ENCODE measurements at places on chromosomes 2 and 18.

GRCh38 chr2:32741575-32741974 lies 113.7 kb downstream of the TTC27 start:
- DNase-seq: no peak

GRCh38 chr2:217105733-217106649 lies 246.1 kb upstream of the TNP1 start:
- no peak for DNase-seq

DNA sequence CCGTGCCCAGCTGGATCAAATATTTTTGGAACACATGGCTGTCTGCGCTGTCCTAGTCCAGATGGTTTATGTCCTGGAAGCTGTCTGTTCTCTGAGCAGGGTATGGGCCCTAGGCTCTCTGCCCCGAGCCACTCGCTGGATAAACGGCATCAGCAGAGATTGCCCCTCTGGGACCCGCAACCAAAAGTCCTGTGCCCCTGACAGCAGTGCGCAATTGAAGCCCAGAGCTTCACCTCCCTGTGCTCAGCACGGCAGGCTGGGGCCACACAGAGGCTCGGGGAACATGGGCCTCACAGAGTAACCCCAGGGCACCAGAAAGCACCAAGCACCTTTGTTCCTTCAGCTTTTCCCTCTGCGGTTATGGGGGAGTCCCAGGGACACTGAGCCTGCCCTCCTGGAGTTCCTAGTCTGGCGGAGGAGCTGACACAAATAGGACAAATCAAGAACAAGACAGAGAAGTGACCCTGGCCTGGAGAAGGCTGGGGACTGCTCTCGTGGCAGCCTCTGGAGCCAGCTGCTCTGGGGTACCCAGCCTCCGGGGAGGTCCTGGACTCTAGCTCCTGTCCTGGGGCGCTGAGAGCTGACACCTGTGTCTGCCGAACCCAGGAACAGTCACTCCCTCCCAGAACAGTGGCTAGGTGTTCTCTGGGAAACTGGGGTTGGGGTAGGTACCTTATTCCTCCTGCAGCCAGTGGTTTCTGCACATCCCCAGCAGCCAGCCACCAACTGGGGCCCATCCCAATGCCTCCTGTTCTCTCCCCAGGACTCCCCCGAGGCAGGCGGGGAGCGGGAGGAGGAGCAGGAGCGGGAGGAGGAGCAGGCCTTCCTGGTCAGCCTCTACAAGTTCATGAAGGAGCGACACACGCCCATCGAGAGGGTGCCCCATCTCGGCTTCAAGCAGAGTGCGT lies 12.3 kb downstream of the ARID5A start:
- DNase-seq: no peak

- no peak for DNase-seq
These were observed 49.1 kb upstream of the ZNF638 start for GRCh38 chr2:71282493-71282892.

DNA sequence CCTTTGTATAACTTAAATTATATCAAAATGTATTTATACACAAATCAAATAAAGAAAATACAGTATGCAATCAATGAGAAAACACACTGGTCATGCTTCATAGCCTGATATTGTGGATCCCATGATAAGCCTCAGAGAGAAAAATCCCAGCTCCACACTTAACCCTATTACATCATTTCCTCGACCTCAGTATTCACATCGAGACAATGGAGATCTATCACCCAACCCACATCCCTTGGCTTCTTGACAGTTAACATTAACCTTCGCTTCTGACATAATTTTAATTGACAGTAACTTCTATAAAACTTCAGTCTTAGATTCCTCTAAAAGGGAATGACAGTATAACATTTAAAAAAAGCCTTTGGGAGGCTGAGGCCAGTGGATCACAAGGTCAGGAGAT lies 11.6 kb downstream of the TMX3 start:
- no peak for DNase-seq

GRCh38 chr2:45131587-45131986 lies 122.3 kb upstream of the SIX2 start:
- no peak for DNase-seq

- no peak for DNase-seq
These were observed 92.7 kb downstream of the FAM124B start for GRCh38 chr2:224309176-224309575.

DNA sequence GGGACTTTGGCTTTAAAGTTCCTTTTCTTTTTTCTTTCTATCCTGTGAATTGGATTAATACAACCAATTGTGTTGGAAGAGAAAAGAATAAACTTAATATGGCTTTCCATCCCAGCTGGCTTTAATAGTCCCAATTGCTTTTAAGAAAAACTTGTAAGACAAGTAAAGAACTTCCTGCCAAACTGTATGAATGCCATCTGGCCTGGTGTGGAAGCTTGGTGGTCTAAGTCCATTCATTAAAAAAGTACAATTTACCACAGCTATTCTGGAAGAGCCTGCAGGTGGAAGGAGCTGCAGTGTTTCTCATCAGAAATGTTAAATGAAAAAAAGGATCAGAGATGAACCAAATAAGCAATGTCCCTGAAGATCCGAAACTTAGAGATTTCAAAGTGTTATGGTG lies 103.9 kb downstream of the KLHL14 start:
- DNase-seq: no peak

GRCh38 chr18:35185771-35186170 lies 55.1 kb upstream of the ZNF397 start:
- DNase-seq: no peak

GRCh38 chr2:133680343-133681049 lies 112.2 kb upstream of the NCKAP5 start:
- no peak for DNase-seq

GRCh38 chr2:33288011-33288410 lies 188.4 kb upstream of the RASGRP3 start:
- DNase-seq: no peak

DNA sequence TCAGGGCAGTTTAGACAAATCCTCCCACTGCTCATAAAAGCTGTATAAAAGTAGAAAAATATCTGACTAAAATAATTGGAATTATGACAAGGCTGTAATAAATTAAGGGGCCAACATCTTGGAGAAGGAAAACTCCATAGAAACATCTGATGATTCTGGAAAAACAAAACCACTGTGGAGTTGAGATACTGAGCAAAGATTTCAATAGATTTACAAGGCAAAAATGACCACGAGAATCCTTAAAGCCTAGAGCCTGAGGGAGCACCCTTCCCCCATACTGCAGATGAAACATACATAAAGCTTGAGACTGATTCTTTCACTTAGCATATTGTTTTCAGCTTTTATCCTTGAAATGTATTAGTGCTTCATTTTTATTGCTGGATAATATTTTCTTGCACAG lies 286.4 kb upstream of the MMADHC start:
- no peak for DNase-seq

- no peak for DNase-seq
These were observed 403 bp downstream of the PNO1 start for GRCh38 chr2:68158134-68158447.

DNA sequence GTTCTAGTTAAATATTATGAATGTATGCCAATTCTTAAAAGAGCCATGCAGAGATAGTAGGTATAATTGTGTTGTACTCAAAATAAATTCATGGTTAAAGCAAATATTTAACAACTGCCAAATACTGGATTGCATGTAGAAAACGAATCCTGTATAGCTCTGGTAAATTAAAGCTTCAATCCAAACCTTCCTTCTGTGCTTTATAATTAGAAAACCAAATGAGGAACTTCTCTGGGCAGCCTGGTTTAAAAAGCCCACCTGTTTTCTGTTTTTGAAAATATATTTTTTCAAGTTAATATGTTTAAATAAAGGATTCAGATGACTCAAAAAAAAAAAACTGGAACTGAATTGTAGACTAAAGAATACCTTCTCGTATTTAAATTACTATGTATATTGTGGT lies 48.3 kb upstream of the ITGA4 start:
- DNase-seq: no peak

- DNase-seq: no peak
These were observed 11.3 kb downstream of the SPR start for GRCh38 chr2:72898585-72898906.

GRCh38 chr18:59551902-59552635 lies 145.2 kb downstream of the CCBE1 start:
- DNase-seq: no peak

DNA sequence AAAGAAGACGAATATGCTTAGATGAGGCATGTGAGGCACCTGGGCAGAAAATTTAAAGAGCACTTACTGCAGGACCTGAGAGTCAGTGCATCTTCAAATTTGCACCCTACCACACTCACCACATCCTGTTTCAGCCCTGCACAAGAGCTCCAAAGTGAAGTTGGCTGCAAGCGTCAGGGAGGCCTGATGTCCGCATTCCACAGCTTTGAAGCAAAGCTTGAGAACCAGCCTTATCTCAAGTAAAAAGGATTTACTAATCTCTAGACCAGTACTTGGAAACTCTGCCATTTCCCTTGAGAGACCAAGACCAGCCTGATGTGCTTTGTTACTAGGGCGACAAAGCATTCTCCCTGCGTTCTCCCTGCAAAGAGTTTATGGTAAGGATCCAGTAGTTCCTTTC lies 3.4 kb upstream of the ASNSD1 start:
- no peak for DNase-seq

DNA sequence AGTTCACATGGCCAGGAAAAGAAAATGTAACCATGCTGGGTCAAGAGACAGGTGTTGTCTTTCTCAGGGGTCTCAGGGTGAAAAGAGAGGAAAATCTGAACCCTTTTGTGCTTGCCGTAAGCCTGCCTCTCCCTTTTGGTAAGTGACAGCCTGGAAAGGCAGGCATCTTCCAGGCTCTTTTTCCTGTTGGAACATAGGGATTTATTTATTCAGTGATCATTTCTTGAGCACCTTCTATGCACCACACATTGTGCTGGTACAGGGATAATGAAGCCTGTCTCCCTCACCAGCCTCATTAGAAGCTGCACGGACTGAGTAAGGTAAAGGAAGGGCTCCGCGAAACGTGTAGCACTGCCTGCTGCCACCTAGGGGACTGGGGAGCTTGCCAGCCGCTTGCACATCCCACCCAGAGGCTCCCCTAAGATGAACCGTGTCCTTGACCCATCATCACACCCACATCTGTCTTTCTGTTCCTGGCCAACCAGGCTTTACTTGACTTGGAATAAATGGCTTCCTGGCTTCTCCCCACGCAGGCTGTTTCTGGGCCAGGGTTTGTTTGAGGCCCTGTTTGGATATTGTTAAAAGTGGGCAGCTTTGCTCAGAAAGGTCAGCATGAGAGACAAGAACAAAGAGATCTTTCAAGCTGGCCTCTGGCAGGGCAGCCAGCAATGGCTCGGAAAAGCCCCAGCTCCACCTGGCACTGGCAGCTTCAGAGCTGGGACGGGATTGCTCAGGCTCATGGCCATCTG lies 73.3 kb upstream of the MCFD2 start:
- DNase-seq: no peak

GRCh38 chr2:17328161-17328560 lies 190.1 kb downstream of the RAD51AP2 start:
- DNase-seq: no peak

DNA sequence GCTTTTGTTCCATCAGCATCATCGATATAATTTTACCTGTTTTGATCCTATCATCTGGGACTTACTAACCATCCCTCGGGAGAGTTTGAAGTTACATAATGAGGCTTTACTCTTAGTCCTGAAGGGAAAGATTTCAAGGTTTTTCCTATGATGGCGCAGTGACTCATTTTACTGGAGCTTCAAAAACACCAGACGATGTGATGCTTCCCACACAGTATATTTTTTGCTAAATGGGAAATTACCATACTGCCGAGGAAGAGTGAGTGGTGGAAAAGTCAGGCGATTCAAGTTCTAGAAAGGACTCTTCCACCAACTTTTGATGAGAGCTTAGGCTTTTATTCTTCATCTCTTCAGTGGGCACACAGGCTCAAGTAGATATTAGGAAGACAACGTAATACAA lies 44.6 kb upstream of the GCG start:
- no peak for DNase-seq

- DNase-seq: no peak
These were observed 16.9 kb downstream of the RAB31 start for GRCh38 chr18:9724797-9725585.

- DNase-seq: no peak
These were observed 1.7 kb downstream of the MBOAT2 start for GRCh38 chr2:9001778-9002177.

- DNase-seq: no peak
These were observed 108.5 kb upstream of the COL3A1 start for GRCh38 chr2:188865681-188866080.

DNA sequence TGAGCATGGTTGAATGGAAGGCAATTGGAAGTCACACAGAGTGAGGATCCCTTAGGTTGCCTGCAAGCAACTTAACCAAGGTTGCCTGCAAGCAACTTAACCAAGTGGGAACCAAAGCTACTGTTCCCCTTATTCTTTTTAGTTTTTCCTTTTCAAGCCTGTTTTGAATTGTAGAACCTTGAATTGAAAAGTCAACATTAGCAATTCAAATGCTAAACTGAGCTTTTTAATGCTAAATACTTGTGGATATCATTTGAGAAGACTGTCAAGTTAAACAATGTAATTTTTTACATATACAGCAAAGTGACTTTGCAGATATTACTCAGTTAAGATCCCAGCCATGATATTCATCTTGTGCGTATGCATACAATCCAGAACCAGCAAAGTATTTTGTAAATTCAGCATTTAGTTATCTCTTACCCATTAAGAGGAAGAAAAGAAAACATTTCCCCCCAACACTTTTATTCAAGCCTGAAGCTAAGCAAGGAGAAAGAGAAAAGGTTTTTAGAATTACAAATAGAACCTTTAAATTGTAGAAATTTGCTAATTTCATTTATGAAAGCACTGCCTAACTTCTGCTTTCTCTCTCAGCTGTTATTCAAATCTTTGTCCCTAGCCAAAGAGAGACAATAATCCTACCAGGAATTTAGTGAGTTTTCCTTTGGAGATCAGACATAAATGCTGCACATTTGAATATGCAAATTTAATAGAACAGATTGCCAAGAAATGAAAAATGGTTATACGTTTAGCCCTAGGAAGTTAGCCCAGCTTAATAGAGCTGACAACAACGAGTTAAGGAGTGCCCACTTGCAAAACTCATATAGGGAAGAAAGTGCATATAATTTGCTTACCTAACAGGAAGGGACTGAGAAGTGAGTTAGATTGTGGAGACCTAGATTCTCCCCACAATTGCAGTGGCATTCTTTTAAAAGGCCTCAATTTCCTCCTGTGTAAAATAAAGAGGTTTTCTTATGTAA lies 643.2 kb upstream of the PIK3C3 start:
- no peak for DNase-seq

GRCh38 chr2:57107353-57107752 lies 923.6 kb downstream of the CCDC85A start:
- DNase-seq: no peak

- DNase-seq: no peak
These were observed 67.0 kb downstream of the FEZ2 start for GRCh38 chr2:36530983-36531354.

- DNase-seq: no peak
These were observed 781.3 kb upstream of the NRXN1 start for GRCh38 chr2:51813247-51813646.

GRCh38 chr2:68937346-68938055 lies 15.2 kb downstream of the GKN2 start:
- no peak for DNase-seq

Data from NCI-H187 (cell line).